Activated naive CD4-positive, alpha-beta T cell treated with Interleukin-2 at 50 U/mL for 16 hours (primary cell): ENCODE measurements at places on chromosomes 11 and 22.

GRCh38 chr11:114673661-114674060 is 4.7 kb upstream of the NXPE2 start:
- DNase-seq = no peak

DNA sequence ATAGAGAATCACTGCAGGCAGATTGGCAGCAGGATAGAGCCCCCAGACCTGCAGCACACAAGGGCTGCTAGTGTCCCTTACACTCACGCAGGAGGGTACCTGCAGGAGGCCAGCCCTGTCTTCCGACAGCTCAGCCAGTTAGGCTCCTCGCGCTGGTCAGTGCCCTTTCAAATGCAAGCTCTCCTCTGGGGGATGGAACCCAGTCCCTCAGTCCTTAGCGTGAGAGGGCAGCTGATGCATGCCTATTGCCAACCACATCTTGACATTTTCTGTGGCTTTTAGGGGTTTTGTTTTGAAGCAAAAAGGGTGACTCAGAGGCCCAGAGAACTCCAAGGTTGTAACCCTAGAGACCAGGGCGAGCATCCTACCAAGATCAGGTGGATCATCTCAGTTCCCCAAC is 40.0 kb downstream of the WNT11 start:
- DNase-seq = peak; percentile 22

- no peak for DNase-seq
Observed at GRCh38 chr22:48188231-48188721, 1425.8 kb downstream of the TBC1D22A start.

DNA sequence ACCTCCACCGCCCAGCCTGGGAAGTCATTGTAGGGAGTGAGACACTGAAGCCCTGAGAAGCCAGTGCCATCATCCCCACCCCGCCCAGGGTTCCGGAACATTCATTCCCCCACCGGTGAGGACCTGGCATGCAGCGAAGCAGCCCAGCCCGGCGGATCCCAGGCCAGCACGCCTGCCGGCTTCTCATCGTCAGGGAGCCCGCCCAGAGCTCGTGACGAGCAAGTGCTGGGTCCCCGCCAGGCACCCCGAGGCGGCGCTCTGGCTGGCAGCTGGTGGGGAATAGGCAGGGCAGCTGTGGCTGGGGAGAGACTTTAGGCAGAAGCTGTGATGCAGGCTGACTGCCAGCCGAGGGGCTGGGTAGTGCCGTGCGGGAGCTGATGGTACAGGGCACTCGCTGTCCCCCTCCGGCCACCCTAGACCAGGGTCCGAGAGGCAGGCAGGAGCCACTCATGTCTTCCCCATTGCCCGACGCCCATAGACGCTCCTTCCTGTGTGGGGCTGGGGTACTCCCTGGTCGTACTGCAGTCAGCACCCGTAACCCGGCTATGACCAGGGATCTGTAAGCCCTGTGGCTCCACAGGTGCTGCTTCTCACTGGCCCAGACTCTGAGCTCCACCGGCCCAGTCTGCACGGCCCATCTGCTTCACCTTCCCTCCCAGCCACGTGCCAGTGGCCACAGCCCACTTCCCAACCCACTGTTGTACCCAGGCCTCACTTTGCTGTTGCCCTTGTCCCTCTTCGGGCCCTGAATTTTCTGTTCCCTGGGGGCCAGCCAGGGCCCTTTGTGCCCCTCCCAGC is 24.5 kb upstream of the CABP7 start:
- DNase-seq = no peak

DNA sequence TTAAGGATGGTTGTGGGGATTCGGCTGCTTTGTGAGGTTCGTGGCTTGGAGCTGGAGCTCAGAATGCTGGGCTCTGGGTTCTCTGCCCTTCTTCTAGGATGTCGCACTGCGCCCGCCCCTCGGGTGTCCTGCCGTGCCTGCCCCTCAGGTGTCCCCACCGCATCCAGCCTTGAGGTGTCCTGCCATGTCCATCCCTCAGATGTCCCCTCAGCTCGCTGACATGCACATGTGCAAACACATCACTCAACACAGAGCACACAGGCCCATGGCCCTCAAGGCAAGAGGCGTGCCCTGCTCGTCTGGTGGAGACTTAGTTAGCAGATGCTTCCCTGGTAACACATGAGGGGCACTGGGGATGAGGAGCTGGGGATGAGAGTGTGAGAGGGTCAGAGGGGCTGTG is 359.3 kb downstream of the TBC1D22A start:
- no peak for DNase-seq

DNA sequence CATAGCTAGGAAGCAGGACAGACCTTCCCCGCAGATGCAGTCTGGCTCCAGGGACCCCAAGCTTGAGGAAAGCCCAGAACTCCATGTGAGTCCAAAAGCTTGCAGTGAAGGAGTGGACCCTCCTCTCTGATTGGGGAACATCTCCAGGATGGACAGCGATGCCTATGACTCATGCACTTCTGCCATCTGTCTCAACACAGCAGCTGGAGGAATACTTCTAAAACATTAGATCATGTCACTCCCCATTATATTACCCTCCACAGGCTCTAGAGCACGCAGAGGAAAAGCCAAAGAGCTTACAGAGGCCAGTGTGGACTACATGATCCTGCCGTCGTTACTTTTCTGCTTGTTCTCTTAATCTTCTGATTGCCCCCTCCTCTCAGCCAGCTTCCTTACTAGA is 605.7 kb downstream of the INSC start:
- no peak for DNase-seq
